ENCODE measurements at places on chromosomes 2 and 18. TPM values are rescaled to one million over a fixed set of nuclear protein-coding genes. Genes with fewer than 3 reads are reported as not detected.

Gene DGUOK
- 47.5 TPM for total RNA-seq

GRCh38 chr2:39435234-39435633, 1.9 kb downstream of the MAP4K3 start:
- DNase-seq, result no peak

Gene TMEM87B
- total RNA-seq, result 9.1 TPM

Gene CFAP65
- total RNA-seq, result not detected

DNA sequence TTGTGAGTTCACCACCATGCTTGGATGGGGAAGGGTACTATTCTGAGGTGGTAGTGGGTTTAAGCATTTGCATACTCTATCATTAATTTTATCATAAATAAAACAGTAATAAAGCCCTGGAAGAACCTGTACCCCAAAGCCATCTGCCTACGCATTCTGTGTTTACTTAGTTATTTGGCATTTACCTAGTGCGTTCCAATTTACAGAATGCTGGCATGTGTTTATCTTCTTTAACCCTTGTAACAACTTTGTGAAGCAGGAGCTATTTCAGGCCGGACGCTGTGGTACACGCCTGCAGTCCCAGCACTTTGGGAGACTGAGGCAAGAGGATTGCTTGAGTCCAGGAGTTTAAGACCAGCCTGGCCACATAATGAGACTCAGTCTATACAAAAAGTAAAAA, 17.8 kb upstream of the ODC1 start:
- no peak for DNase-seq

DNA sequence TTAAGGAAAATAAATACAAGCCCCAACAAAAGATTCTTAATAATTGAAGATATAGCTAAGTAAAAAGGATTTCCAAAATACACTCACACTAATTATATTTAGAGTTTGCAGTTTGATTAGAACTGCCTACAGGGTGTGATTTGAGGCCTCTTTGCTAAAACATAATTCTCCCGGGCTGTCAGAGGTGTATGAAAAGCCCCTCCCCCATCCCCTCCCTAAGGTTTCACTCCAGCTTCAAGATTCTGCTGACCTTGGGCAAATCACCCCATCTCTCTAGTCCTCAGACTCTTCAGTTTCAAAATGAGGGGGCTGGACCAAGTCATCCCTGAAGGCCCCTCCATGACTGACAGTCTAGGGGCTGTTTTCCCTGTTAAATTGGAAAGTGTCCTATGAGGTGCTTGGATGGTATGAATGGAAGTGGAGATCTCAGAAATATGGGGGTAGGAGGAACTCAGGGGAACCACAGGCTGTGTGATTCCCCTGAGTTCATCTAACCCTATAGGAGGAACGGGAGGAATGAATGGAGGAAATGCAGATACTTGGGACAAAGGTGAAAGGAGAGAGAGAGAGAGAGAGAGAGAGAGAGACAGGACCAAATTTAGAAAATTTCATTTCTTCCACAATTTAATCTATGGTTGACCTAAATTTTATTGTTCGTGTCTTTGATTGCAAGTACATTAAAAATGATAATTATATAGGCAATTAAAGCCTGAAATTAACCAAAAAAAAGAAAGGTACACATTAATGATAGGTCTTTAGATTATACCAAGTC, 107.5 kb downstream of the SPP2 start:
- DNase-seq, result no peak

- DNase-seq, result no peak
Measured at GRCh38 chr2:205617905-205618304, 64.4 kb upstream of the NRP2 start.

- no peak for DNase-seq
Measured at GRCh38 chr2:188360485-188361263, 69.0 kb downstream of the GULP1 start.

- DNase-seq, result peak; percentile 38
Measured at GRCh38 chr2:160156100-160156499, 44.0 kb downstream of the ITGB6 start.

Gene SCN9A
- total RNA-seq, result 0.38 TPM

GRCh38 chr2:96356889-96357288, 21.3 kb downstream of the NCAPH start:
- no peak for DNase-seq

Gene SP5
- total RNA-seq, result 12.8 TPM

DNA sequence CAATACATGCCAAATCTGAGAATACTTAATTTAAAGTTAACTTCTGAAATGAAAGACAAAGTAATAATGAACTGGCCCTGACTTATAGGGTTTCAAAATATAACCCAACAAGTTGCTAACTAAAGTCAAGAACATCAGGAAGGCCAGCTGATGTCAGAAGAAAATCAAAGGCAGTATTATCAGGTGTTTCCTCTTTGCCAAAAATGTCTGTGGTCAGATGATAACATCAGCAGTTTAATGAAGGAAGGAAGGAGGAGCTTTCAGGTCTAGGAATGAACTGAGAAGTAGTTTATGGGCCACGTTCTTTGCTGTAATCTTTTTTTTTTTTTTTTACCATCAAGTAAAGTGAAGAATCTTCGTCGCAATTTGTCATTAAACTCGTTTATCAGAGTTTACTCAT, 40.9 kb downstream of the CDH2 start:
- DNase-seq, result no peak

Gene ACOXL
- total RNA-seq, result 3.9 TPM

GRCh38 chr2:42854207-42854818, 61.9 kb upstream of the HAAO start:
- DNase-seq, result no peak

Gene BCL11A
- total RNA-seq, result not detected
